Right lung (tissue), 10 donors: ENCODE measurements at places on chromosomes 16 and 17. TPM values are rescaled to one million over a fixed set of nuclear protein-coding genes. Genes with fewer than 3 reads are reported as not detected.

The KRTAP4-5 gene
- not detected for polyA plus RNA-seq

GRCh38 chr17:7238420-7239090, 702 bp downstream of the PHF23 start:
- no peak for DNase-seq

DNA sequence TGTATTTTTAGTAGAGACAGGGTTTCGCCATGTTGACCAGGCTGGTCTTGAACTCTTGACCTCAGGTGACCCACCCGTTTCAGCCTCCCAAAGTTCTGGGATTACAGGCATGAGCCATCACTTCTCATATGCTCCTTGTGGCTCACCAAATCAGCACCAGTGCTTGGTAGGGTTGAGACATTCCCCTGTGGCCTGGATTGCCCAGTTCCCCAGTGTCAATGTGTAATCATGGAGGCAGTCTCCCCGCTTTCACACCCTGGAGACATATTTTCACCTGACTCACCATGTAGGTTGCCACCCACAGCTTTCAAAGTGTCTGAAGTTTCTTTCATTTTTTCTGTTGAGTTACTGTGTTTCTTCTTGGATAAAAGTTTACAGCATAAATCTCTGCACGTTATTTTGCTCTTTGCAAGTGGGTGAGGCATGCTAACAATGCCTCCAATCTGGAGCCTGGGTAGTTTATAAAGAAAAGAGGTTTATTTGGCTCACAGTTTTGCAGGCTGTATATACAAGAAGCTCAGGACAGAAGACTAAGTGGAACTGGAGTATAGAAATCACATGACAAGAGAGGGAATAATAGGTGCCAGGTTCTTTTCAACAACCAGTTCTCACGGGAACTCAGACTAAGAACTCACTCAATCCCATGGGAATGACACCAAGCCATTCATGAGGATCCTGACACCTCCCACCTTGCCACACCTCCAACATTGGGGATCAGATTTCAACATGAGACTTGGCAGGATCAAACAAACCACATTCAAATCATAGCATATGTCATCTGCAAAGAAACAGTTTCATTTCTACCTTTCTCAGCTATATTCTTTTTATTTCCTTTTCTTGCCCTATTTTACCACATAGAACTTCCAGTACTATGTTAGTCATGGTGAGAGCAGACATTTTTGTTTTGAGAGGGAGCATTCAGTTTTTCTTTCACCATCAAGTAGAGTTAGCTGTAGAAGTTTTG, 113.2 kb downstream of the PHKB start:
- DNase-seq, result no peak

- no peak for DNase-seq
These were observed 30.3 kb upstream of the CDH15 start for GRCh38 chr16:89140981-89141883.

GRCh38 chr16:83365166-83365565, 442.6 kb upstream of the HSBP1 start:
- no peak for DNase-seq

DNA sequence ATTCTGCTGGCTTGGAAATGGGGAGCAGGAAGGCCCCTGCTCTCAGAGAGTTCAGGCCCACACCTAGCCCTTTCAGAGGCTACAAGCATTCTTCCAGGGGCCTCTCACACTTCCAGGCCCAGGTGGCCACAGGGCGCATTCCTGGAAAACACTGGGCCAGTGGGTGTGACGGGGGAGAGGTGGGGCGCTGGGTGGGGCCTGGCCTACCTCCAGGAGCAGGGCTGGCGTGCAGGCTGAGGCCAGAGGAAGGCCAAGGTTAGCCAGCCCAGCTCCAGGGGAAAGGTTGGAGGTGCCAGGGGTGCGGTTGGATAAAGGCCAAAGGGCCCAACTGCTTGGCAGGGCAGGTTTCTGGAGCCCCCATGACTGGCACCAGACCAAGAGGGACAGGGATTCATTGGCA, 198.2 kb downstream of the MAF start:
- no peak for DNase-seq

DNA sequence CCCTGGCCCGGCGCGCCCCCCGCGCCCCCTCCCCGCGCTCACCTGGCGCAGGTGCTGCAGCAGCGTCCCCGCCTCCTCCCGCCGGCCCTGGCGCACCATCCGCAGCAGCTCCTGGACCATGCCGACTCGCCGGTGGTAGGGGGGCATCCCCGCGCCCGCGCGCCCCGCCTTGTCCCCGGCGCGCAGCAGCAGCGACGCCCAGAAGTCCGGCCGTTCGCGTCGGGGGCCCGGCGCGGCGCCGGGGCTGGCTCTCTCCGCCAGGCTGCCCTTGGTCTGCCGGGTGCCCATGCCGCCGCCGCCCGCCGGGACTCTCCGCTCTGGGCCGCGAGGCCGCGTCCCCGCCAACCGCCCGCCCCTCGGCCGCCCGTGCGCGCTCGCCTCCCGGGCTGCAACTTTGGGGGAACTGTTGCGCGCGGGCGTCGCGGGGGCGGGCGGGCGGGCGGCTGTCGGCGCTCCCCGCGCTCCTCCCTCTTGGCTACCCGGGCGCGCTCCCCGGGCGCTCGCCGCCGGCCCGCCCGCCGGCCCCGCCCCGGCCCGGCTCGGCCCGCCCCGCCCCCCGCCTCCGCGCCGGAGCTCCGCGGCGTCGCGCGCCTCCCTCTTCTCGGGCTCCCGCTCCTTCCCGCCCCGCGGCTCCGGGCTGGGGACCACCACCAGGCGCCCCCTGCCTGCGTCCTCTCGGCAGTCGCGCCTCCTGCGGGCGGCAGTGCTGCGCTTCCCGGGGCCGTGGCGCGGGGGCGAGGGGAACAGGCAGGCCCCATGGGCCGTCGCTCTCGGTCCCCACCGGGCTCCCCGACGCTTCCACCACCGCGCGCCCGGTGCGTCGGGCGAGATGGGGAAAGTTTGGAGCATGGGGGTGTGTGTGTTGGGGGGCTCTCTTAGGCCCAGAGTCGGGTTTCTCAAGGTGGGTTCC, at the start of gene LRRC75A:
LRRC75A (minus strand) TSS at position 491 of the 910 bp plus-strand sequence; CDS start at position 288, 203 bp downstream.
- DNase-seq, result peak; percentile 58

- DNase-seq, result no peak
These were observed 8.3 kb downstream of the ABAT start for GRCh38 chr16:8682551-8683259.

GRCh38 chr17:74157366-74157765, 46.1 kb upstream of the RPL38 start:
- no peak for DNase-seq

- no peak for DNase-seq
These were observed 105.7 kb downstream of the C17orf67 start for GRCh38 chr17:56727876-56728617.

The GINS2 gene
- 15.6 TPM for polyA plus RNA-seq

- DNase-seq, result no peak
These were observed 24.2 kb downstream of the FOXL1 start for GRCh38 chr16:86602521-86602920.

The CCL5 gene
- 4.4 TPM for polyA plus RNA-seq

DNA sequence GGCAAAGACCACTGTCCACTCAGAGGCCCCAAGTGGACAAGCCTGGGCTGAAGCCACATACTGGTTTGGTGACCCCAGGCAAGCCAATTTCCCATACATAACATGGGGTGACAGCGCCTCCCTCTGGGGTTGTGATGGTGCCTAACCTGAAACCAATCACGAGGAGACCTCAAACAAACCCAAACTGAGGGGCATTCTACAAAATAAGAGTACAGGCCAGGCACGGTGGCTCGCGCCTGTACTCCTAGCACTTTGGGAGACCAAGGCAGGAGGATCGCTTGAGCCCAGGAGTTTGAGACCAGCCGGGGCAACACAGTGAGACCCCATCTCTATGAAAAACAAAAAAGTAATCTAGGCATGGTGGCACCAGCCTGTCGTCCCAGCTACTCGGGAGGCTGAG, 3.6 kb downstream of the P2RX5 start:
- no peak for DNase-seq

- no peak for DNase-seq
These were observed 296.3 kb upstream of the AXIN2 start for GRCh38 chr17:65857718-65858117.

The PCGF2 gene
- 70.2 TPM for polyA plus RNA-seq

The CTRB2 gene
- polyA plus RNA-seq, result not detected

The OR2C1 gene
- polyA plus RNA-seq, result 0.39 TPM

GRCh38 chr16:69494991-69495392, 70.6 kb downstream of the CYB5B start:
- no peak for DNase-seq

DNA sequence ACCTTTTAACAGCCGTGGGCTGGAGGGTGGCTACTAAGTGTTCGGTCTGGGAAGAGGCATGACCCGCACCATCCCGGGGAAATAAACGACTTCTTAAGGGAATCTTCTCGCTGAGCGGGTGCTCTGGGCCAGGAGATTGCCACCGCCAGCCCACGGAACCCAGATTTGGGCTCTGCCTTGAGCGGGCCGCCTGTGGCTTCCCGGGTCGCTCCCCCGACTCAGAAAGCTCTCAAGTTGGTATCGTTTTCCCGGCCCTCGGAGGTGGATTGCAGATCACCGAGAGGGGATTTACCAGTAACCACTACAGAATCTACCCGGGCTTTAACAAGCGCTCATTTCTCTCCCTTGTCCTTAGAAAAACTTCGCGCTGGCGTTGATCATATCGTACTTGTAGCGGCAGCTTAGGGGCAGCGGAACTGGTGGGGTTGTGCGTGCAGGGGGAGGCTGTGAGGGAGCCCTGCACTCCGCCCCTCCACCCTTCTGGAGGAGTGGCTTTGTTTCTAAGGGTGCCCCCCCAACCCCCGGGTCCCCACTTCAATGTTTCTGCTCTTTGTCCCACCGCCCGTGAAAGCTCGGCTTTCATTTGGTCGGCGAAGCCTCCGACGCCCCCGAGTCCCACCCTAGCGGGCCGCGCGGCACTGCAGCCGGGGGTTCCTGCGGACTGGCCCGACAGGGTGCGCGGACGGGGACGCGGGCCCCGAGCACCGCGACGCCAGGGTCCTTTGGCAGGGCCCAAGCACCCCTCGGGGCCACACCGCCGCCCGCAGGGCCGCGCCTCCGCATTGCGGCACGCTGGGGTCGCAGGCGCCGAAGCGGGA, 3.6 kb upstream of the CBX4 start:
- DNase-seq, result no peak

GRCh38 chr17:82120148-82120547, 22.1 kb upstream of the FASN start:
- no peak for DNase-seq

The AGRP gene
- 0.32 TPM for polyA plus RNA-seq

GRCh38 chr16:88074041-88074440, 122.8 kb downstream of the BANP start:
- DNase-seq, result no peak

GRCh38 chr16:27483624-27484023, 66.1 kb downstream of the GTF3C1 start:
- DNase-seq, result no peak

- peak; percentile 34 for DNase-seq
These were observed 85.5 kb downstream of the SSH2 start for GRCh38 chr17:29844339-29845048.

GRCh38 chr17:56213031-56213430, 59.8 kb downstream of the ANKFN1 start:
- no peak for DNase-seq

DNA sequence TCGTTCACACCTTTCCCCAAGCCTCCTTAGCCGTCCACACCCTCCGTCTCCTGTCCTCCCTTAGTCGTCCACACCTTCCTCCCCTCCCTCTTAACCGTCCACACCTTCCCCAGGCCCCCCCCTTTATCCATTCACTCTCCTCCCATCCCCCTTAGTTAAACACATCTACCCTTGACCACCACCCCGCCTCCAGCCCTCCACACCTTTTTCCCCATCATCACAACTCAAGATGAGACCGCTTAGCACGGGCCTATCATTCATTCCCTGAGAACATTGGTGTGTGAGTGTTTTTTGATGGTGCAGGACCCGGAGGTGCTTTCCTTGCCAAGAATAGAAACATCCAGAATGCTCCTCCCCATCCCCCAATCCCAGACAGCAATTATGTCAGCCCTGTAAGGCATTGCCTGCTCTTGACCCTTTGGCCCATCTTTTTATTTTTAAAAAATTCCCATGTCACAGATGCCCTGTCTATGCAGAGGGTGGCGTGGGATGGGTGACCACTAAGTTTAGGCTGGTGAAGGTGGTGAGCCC, 1.4 kb downstream of the TENT4B start:
- no peak for DNase-seq

The LMF1 gene
- 13.8 TPM for polyA plus RNA-seq

GRCh38 chr16:66409156-66409555, 17.9 kb upstream of the BEAN1 start:
- no peak for DNase-seq

- DNase-seq, result peak; percentile 15
These were observed 38.4 kb downstream of the UTP18 start for GRCh38 chr17:51298508-51299371.

The NPIPB9 gene
- polyA plus RNA-seq, result 4.1 TPM

- DNase-seq, result no peak
These were observed 170.7 kb downstream of the NTN1 start for GRCh38 chr17:9192010-9192409.

The SLC16A11 gene
- 1.3 TPM for polyA plus RNA-seq

GRCh38 chr17:8310601-8311123, 621 bp downstream of the ARHGEF15 start:
- DNase-seq, result no peak

GRCh38 chr16:58733671-58734458, at the start of gene GOT2:
TSS of gene GOT2 (minus strand) at chr16:58734316. CDS start at chr16:58734228, 88 bp downstream.
- DNase-seq, result peak; percentile 76

The SNAI3 gene
- 1.3 TPM for polyA plus RNA-seq

DNA sequence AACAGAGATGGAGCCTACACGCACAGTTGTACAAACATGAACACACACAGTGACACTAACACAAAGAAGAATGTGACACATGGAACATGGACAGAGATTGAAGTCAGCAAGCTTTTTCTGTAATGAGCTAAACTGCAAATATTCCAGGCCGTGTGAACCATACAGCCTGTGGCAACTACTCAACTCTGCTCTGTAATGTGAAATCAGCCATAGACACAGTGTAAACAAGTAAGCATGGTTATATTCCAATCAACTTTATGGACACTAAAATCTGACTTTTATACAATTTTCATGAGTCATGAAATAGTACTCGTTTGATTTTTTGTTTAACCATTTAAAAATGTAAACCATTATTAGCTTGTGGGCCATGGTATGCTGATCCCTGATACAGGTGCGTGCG, 120.2 kb downstream of the SMG6 start:
- no peak for DNase-seq
